ENCODE measurements at places on chromosomes 1 and 21.

DNA sequence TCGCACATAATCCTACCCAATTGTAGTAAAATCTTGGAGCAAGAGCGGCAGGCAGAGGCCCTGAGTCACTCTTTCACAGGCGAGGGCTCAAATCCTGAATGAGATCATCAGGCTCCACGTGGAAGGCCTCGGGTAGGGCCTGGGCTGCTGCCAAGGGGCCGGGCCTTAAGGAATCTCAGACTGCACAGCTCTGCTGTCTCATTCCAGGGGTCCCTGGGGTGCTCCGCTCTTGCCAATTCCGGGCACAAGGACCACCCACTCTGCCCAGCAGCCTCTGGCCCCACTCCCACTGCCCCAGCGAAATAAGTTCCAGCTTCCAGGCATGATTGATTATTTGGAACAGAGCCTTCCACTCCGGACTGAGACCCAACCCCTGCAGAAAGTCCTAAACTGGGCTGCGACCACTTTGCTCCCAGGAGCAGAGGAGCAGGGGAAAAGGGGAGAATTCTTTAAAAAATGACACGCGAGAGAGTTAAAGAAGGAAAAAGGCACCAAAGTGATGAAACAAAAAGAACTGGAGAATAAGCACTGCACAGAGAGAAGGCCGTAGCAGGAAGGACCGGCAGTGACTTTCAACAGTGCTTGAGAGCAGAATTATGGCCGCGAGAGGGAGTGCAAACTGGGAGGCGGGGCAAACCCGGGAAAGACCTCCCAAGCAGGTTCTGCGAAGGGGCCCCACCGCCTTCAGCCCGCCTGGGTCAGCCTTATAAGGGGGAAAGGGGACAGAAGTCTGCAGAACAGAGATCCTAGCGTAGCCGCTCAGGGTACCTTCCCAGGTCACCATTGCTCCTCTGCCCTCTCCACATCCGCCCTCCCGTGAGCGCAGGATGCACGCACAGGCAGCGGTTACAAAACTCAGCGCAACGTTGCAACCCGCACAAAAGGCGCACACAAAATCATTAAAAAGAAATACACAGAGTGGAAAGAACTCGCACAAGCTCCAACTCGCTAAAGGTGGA, 2.0 kb downstream of the ADAMTS1 start:
- H3K4me1 ChIP-seq: peaks cover 13% of the 10 kb centered on the region
- peak overlapping the region; percentile 57 for H3K4me3 ChIP-seq
- peaks cover 65% of the 10 kb centered on the region for H3K27me3 ChIP-seq
- H3K27ac ChIP-seq: peak overlapping the region; percentile 46

DNA sequence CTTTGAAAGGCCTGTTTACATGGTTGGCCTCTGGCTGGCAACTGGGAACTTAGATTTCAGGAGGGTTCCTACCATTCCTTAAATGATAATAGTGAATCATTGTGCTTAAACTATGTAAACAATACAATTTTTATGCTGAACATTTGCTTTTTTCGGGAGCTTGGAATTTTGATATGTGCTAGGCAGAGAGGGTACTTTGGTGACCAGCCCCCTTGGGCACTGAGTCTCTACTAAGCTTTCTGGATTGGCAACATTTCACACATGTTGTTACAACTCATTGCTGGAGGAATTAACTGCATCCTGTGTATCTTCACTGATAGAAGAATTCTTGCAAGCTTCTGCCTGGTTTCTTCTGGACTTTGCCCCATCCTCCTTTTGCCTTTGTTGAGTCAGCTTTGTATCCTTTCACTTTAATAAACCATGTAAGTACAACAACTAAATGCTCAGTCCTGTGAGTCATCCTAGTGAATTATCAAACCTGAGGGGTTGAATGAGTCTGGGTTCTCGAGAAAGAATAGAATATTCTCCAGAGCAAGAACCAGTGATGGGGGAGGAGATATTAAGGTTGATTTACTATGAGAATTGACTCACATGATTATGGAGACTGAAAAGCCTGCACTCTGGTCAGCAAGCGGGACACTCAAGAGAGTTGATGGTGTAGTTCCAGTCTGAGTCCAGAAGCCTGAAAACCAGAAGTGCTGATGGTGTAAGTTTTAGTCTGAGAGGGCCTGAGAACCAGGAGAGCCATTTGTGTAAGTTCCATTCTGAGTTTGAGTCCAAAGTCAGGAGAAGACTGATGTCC, 3.1 kb upstream of the SLC16A4 start:
- H3K27me3 ChIP-seq: no peaks in the 10 kb centered on the region
- DNase-seq: no peak
- no peaks in the 10 kb centered on the region for H3K4me1 ChIP-seq
- no peak overlapping the region for H3K27ac ChIP-seq
- H3K4me3 ChIP-seq: no peak overlapping the region

DNA sequence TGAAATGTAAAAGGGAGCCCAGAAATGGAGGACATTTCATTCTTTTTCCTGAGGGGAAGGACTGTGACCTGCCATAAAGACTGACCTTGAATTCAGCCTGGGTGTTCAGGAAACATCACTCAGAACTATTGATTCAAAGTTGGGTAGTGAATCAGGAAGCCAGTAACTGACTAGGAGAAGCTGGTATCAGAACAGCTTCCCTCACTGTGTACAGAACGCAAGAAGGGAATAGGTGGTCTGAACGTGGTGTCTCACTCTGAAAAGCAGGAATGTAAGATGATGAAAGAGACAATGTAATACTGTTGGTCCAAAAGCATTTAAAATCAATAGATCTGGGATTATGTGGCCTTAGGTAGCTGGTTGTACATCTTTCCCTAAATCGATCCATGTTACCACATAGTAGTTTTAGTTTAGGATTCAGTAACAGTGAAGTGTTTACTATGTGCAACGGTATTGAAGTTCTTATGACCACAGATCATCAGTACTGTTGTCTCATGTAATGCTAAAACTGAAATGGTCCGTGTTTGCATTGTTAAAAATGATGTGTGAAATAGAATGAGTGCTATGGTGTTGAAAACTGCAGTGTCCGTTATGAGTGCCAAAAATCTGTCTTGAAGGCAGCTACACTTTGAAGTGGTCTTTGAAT, 2.9 kb downstream of the RGS2 start:
- H3K4me1 ChIP-seq: no peaks in the 10 kb centered on the region
- H3K4me3 ChIP-seq: peak overlapping the region; percentile 67
- DNase-seq: no peak
- H3K27me3 ChIP-seq: no peaks in the 10 kb centered on the region
- peaks cover 24% of the 10 kb centered on the region for H3K36me3 ChIP-seq

- no peaks in the 10 kb centered on the region for H3K36me3 ChIP-seq
- no peak overlapping the region for H3K27ac ChIP-seq
- no peak overlapping the region for H3K4me3 ChIP-seq
- DNase-seq: no peak
Measured at GRCh38 chr1:70003211-70003908, 202.0 kb downstream of the LRRC40 start.

GRCh38 chr1:49226758-49227157, 450.1 kb upstream of the BEND5 start:
- no peak overlapping the region for H3K27ac ChIP-seq
- no peaks in the 10 kb centered on the region for H3K27me3 ChIP-seq
- H3K36me3 ChIP-seq: no peaks in the 10 kb centered on the region
- no peak overlapping the region for H3K4me3 ChIP-seq
- DNase-seq: no peak

- no peak overlapping the region for H3K4me3 ChIP-seq
- no peaks in the 10 kb centered on the region for H3K27me3 ChIP-seq
- H3K27ac ChIP-seq: no peak overlapping the region
Measured at GRCh38 chr1:162475539-162476185, 22.0 kb upstream of the UHMK1 start.

DNA sequence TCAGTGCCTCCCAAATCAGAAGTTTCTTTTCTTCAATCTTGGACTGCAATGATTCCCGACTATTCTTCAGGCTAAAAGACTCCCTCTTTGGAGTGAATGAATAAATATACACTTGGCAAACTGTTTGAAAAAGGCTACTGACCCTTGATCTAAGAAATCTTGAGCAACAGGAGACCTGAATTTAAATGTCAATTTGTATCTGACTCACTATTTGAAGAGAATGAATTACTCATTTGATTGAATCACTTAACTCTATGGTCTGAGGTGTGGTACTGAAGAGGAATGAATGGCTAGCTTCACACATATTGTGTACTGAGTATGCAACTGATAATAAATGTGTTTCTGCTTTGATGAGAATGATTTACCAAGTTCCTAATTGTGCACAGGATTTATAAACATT, 4.6 kb upstream of the SMG7 start:
- H3K4me1 ChIP-seq: no peaks in the 10 kb centered on the region
- no peak for DNase-seq
- no peaks in the 10 kb centered on the region for H3K27me3 ChIP-seq
- H3K4me3 ChIP-seq: no peak overlapping the region
- no peaks in the 10 kb centered on the region for H3K36me3 ChIP-seq
- no peak overlapping the region for H3K27ac ChIP-seq

DNA sequence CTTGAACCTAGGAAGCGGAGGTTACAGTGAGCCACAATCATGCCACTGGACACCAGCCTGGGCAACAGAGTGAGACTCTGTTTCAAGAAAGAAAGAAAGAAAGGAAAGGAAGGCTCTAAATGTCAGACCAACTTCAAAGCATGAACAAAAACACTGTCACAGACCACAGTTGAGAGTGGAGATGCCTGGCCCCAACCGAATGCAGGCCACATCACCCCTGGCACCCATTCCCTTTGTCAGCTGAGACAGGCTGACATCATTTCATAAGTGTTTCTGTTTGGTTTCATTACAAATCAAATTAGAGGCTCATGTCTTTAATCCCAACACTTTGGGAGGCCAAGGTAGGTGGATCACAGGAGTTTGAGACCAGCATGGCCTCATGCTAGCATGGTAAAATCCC, 28.6 kb upstream of the NADK start:
- no peaks in the 10 kb centered on the region for H3K27me3 ChIP-seq
- no peak overlapping the region for H3K27ac ChIP-seq
- H3K4me1 ChIP-seq: no peaks in the 10 kb centered on the region
- H3K4me3 ChIP-seq: no peak overlapping the region

GRCh38 chr1:7218210-7218832, 433.1 kb downstream of the CAMTA1 start:
- H3K36me3 ChIP-seq: no peaks in the 10 kb centered on the region
- peaks cover 3% of the 10 kb centered on the region for H3K27me3 ChIP-seq
- no peak overlapping the region for H3K27ac ChIP-seq
- no peak for DNase-seq
- no peaks in the 10 kb centered on the region for H3K4me1 ChIP-seq

- no peak overlapping the region for H3K4me3 ChIP-seq
- H3K36me3 ChIP-seq: peaks cover under 1% of the 10 kb centered on the region
- DNase-seq: peak; percentile 88
- no peaks in the 10 kb centered on the region for H3K27me3 ChIP-seq
- H3K27ac ChIP-seq: no peak overlapping the region
- peaks cover 49% of the 10 kb centered on the region for H3K4me1 ChIP-seq
Measured at GRCh38 chr1:45014321-45015028, 2.4 kb downstream of the UROD start.

- H3K4me3 ChIP-seq: no peak overlapping the region
- H3K27me3 ChIP-seq: no peaks in the 10 kb centered on the region
- no peaks in the 10 kb centered on the region for H3K36me3 ChIP-seq
- no peaks in the 10 kb centered on the region for H3K4me1 ChIP-seq
Measured at GRCh38 chr1:42370876-42371549, 9.6 kb upstream of the RIMKLA start.

GRCh38 chr1:89037186-89037585, 14.5 kb upstream of the GBP3 start:
- H3K27me3 ChIP-seq: no peaks in the 10 kb centered on the region
- DNase-seq: no peak
- H3K36me3 ChIP-seq: no peaks in the 10 kb centered on the region
- H3K4me3 ChIP-seq: no peak overlapping the region
- no peaks in the 10 kb centered on the region for H3K4me1 ChIP-seq
- no peak overlapping the region for H3K27ac ChIP-seq

DNA sequence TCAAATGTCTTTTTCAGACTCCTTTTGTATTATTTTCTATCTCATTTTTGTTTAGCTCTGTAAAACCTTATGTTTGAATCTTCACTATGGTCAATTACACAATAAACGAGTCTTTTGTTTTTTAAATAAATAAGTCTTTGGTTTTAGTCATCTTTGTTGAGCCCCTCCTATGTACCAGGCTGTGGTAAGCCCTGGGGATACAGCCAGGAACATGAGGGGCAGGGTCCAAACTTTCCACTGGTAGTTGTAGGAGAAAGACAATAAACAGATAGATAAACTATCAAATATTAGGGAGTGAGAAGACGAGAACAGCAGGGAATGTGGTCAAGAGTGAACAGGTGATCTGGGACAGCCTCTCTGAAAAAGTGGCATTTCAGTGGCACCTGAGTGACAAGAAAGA, 186.6 kb downstream of the ZNF281 start:
- no peak for DNase-seq
- H3K27me3 ChIP-seq: no peaks in the 10 kb centered on the region
- no peaks in the 10 kb centered on the region for H3K36me3 ChIP-seq
- no peak overlapping the region for H3K4me3 ChIP-seq
- H3K27ac ChIP-seq: no peak overlapping the region
- H3K4me1 ChIP-seq: peaks cover 13% of the 10 kb centered on the region

DNA sequence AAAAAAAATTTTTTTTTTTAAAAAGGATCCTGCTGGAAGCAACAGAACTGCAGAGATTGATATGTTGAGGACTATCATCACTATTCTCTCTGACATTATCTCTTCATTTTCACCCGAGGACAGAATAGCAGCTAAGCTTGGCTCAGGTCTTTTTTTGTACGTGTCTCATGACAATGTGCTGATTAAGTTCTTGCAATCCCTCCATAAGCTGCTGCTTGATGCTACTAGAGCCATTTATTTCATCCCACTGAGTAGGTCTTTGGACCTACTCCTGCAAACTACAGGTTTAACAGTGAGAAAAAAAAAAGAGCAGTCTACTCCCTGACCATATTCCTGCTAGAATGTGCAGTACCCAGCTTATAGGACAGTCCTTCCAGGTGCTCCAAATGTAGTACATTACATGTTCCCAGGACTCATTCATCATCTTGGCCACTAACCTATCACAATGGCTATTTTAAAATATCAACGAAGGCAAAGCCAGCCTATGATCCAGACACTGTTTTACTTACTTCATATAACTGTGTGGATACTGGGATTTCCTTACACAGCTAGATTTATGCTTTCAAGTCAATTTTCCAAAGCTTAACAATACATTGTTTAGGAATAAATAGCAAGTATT, 54.1 kb downstream of the ARHGAP29 start:
- H3K4me1 ChIP-seq: no peaks in the 10 kb centered on the region
- H3K4me3 ChIP-seq: no peak overlapping the region
- H3K27me3 ChIP-seq: no peaks in the 10 kb centered on the region

DNA sequence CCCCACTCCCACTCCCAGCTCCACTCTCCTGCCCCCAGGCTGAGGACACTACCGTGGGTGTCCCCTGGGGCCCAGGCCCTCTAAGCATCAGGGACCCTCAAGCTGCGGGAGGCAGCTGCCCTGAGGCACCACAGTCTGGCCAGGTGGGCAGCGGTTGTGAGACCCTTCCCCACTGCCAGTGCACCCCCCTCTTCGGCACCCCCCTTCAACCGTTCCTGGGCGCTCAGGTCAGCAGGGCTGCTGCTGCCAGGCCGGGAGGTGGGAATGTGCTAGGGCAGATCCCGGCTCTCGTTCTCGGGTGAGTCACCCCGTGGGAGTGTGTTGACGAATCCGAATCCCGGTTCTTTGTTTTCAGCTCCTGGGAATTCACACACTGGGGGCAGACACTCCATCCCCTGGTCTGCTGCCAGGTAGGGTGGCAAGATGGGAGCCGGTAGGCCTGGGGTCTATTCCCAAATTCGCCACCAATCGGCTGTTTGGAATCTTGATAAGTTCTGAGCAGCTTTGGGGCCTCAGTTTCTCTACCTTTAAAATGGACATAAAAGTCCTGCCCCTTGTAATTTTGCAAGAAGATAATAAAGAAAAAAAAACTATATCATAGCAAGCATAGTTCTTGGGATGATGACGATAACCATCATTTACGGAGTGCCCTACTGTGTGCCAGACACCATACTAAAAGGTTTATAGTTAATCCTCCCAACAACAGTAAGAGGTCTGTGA, 28.5 kb upstream of the CASZ1 start:
- DNase-seq: no peak
- H3K27ac ChIP-seq: no peak overlapping the region
- H3K36me3 ChIP-seq: no peaks in the 10 kb centered on the region
- no peaks in the 10 kb centered on the region for H3K27me3 ChIP-seq
- no peaks in the 10 kb centered on the region for H3K4me1 ChIP-seq
